ENCODE measurements at places on chromosomes 5 and 9.

- DNase-seq: no peak
These were observed 92.7 kb downstream of the PCSK1 start for GRCh38 chr5:96340357-96340756.

DNA sequence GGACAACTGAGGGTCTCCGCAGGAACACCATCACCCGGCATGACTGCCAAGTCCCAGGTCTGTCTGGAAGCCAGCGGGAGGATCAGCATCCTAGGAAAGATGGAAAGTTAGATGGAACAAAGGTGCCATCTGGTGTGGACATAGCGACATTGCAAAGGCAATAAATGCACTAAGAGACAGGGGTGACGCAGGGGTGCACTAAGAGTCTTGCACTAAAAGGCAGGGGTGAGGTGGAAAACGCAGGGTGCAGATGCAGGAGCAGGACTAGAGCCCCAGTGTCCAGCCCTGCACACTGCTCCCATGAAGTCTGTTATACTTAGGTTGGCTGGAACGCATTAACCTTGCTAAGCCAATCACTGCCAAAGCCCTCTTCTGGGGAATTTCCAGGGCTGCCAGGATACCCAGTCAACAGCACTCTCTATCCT lies 15.5 kb downstream of the ATOX1 start:
- no peak for DNase-seq

- DNase-seq: no peak
These were observed 112.5 kb upstream of the GAS1 start for GRCh38 chr9:87059772-87060171.

DNA sequence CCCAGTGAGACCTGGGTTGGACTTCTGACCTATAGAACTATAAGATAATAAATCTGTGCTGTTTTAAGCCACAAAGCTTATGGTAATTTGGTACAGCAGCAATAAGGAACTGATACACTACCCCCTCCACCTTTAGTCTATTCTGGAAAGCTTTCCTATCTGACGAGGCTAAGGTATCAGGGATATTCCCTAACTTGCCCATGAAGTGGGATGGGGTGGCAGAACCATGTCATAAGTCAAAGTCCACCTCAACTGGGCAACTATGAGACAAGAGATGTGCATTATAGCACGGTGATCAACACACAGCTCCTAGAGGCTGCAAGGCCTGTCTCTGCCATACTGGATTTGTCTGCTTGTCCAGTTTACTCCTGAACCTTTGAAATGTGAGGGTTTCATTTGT lies 146.8 kb upstream of the RAD23B start:
- DNase-seq: no peak

- DNase-seq: no peak
These were observed 324.3 kb upstream of the RFX3 start for GRCh38 chr9:3850098-3850497.

- no peak for DNase-seq
These were observed 44.9 kb downstream of the PLEKHG4B start for GRCh38 chr5:136901-137300.

DNA sequence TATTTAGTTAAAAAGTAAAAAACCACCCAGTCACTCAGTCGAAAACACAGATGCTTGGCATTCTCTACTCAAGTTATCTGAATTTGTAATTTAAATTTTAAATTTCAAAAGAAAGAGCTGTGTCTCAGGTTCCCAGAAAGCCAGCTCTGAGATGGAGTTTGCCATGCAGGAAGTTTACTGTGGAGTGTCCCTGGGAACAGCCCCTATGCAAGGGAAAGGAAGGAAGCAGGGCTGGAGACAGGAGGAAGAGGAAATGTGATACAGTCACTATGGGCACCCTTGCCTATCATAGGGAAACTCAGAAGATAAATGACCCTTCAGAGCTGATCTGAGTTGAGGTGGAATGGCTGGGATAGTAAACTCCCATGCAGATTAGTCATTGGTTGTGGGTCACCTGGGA lies 408.8 kb upstream of the ACTBL2 start:
- no peak for DNase-seq

GRCh38 chr5:108827131-108827530 lies 79.4 kb downstream of the FER start:
- no peak for DNase-seq
